Breast epithelium (tissue), 4 donors: ENCODE measurements at places on chromosomes 12 and 14.

DNA sequence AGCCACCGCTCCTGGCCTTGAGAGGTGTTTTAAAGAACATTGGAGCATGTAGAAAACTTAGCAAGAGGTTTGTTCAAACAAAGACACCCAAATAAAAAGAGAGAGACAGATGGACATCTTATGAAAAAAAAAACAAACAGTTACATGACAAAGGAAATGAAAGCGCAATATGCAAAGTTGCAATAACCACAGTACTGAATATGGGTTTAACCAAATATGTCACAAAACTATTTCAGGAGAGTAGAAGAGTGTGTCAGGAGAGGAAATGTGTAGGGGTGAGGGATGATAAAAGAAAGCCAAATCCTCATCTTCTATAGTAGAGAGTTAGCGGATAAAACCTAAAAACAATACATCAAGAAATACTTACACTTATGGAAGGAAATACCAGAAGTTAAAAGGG is 98.4 kb downstream of the GTF2A1 start:
- no peak for DNase-seq

DNA sequence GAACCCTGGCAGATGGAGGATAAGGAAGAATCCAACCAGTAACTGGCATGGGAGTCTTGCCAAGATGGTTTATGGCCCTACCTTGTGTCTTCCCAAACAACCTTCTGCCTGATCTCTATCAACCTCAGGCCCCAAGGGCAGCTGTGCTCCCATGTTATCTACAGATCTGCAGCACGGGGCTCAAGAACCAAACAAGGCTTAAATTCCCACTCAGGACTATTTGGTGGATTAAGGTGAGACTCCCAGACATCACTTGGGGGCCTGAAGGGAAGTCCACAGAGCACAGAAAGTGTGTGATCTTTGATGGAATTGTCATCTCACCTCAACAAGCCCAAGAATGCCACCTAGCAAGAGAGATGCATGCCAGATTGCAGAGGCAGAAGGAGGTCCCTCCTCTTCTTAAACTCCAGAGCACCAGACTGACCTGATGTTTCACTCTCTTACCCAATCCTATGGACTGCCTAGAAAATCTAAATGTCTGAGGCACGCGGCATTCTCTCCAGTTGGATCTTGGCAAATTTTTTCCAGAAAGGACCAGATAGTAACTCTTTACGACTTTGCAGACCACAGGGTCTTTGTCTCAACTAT is 759.5 kb upstream of the TBX3 start:
- no peak for DNase-seq

DNA sequence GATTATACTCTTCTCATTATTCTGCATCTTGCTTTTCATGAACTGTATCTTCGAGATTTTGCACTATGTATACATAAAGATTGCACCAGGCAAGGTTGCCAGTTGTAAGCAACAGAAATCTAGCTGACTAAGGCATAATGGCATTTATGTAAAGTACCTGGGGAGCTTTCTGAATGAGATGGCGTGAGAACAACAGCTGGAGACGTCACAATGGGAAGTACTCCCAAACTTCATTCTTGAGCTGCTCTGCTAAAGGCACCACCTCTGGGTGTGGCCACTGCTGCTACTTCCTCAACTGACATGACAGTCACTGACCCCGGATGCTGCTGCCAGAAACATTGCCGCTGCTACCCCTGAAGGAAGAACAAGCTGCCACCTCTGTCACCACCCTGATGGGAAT is 220.7 kb downstream of the NOVA1 start:
- DNase-seq, result no peak

- no peak for DNase-seq
Measured at GRCh38 chr12:132178316-132178715, 34.1 kb downstream of the NOC4L start.

- no peak for DNase-seq
Measured at GRCh38 chr14:23062002-23062401, 4.7 kb upstream of the CDH24 start.

GRCh38 chr14:103185051-103186029 is 62.1 kb downstream of the TNFAIP2 start:
- no peak for DNase-seq

DNA sequence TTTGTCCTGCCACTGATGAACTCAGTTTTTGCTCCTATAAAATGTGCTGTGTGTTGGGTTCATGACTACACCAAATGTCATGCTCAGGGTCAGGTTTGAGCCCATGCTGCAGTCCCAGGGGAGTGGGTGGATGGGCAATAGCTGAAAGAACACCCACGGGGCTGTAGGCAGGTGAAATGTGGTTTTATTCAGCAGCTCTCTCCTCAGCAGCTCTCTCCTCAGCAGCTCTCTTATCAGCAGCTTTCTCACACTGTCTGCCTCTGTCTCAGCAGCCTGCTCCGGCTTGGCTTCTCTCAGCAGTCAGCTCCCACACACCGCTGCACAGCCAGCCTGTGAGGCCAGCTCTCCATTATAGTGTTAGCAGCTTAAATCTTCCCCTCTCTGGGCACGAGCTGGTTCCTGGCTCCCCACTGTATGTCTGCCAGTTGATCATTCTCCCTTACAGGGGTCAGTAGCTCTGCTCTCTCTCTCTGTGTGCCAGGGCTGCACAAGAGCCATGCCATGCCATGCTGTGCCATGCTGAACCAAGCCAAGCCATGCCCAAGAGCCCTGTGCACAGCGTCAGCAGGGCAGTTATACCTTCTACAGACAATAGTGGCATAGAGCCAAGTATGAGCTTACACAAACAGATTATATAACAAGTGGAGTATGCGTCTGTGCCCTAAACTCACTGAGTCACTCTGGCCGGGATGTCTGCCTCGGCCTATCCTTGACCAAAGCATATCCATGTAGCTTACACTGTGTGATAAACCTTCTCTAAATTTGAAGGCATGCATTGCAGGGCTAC is 303.3 kb upstream of the TMPO start:
- no peak for DNase-seq

DNA sequence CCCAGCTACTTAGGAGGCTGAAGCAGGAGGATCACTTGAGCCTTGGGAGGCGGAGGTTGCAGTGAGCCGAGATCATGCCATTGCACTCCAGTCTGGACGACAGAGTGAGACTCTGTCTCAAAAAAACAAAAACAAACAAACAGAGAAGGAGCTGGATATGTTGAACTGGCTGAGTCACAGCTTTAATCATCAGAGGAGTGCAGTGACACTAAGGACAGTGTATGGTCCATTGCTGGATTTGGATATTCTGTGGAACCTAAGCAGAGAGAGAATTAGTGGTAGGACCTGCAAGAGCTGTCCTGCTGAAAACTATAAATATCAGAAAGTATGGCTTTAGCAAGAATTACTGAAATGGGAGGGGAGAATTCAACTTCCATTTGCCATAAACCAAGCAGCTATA is 163.0 kb upstream of the PELI2 start:
- DNase-seq, result no peak

GRCh38 chr12:2737656-2738241 is 57.0 kb upstream of the FKBP4 start:
- DNase-seq, result no peak

- no peak for DNase-seq
Measured at GRCh38 chr12:47053961-47054360, 25.5 kb upstream of the PCED1B start.

DNA sequence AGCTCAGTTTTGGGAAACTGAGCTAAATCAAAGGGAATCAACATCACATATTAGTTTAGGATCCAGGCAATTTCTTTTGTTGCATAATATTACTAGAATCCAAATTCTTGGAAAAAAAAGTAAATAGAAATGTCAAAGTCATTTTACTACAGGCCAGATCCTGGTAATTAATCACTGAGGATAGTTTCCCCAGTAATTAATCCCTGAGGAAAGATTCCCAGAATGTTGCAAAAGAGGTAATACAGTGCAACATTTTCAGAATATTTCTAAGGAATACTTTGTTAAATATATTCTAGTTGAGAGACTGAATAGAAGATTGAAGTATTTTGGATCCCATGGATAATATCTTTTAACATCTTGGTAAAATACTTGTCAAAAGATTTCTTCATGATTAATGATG is 207.0 kb upstream of the GARIN2 start:
- DNase-seq, result no peak

- no peak for DNase-seq
Measured at GRCh38 chr14:23910101-23910875, 43.3 kb upstream of the DHRS4 start.

DNA sequence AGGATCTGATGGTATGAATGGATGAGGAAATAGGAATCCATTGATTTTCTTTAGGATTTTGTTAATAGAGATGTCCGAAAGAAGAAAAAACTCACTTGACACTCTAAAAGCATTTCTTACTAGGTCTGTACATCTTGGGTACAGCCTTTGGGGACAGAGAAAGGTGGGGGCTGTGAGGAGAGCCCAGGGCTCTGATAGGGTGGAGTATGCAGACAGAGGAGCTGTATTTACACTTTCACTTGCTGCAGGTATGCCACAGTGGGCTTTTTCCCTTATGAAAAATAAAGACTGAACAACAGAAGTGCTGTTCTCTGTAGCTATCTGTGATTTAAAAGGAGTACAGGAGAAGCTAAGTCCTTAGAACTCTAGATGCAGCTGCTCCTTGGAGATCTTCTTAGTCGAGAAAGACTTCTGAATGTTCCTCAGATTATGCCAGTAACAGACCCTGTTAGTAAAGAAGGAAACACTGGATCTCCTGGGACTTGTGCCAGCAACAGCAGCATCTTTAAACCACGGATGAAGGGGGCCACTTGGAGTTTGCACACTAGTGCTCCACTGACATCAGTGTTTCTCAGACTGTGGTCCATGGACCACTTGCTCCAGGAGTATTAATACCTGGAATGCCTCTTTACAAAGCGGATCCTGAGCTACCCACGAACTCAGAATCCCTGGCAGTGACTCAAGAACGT is 19.4 kb upstream of the RTRAF start:
- no peak for DNase-seq

GRCh38 chr12:40104461-40105264 is 1.2 kb downstream of the SLC2A13 start:
- DNase-seq, result peak; percentile 51

DNA sequence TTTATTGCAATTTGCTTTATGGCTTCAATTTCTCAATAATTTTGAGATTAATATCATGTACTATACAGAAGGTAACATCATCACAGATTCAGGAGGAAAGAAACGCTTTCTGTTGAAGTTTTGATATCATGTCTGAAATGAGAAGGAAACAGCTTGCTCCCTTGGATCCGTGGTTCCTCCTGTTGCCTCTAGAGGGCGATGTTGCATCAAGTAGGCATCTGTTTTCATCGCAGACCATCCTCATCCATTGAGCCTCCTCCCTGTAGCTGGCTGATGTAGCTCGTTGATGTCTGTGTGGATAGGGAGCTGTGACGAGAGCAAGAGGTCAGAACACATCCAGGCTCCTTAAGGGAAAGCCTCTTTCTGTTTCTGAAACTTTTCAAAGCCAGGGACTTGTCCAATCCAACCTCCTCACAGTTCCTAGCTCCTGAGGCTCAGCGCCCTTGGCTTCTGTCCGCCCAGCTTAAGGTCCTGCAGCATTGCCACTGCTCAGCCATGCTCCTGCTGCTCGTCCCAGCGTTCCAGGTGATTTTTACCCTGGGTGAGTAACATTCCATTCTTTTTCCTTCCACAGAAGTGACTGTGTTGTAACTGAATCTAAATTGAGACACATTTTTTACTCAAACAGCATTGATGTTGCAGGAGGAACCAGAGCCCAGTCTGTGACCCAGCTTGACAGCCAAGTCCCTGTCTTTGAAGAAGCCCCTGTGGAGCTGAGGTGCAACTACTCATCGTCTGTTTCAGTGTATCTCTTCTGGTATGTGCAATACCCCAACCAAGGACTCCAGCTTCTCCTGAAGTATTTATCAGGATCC is 304.8 kb upstream of the OR4E1 start:
- no peak for DNase-seq

GRCh38 chr12:66862356-66862985 is 183.6 kb upstream of the GRIP1 start:
- no peak for DNase-seq

- DNase-seq, result no peak
Measured at GRCh38 chr14:52917735-52918134, 33.1 kb downstream of the FERMT2 start.

GRCh38 chr14:91173904-91174303 is 60.0 kb downstream of the DGLUCY start:
- no peak for DNase-seq

DNA sequence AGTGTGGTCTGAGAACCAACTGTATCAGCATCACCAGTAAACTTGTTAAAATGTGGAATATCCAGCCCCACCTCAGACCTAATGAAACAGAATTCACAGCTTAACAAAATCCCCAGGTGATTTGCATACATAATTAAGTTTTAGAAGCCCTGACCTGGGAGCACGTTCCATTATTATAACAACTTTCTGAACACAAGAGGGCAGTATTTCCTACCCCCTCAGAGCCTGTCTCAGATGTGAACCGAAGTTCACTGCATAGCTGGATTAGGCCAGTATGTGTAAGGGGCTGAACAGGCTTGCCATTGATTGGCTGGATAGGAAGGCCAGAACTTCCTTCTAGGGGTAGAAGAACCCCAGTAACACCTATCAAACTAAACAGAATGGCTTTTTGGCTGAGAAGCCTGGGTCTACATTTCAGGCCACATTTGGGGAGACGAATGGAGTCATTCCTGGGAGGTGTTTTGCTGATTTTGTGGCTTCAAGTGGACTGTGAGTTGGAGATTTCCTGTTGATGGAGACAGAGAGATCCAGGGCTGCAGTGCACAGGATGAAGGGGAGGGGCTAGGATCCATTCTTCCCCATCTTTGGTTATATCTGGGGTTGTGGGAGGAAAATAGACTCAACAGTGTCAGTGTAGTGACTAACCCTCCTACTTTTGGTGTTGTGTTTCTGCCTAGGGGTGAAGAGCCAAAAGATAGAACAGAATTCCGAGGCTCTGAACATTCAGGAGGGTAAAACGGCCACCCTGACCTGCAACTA is 94.7 kb upstream of the OR4E1 start:
- no peak for DNase-seq

GRCh38 chr12:94536040-94536965 is 76.6 kb upstream of the CEP83 start:
- no peak for DNase-seq

- no peak for DNase-seq
Measured at GRCh38 chr14:44783901-44784300, 177.8 kb downstream of the KLHL28 start.

GRCh38 chr14:102918438-102918837 is 4.0 kb upstream of the AMN start:
- no peak for DNase-seq

- DNase-seq, result no peak
Measured at GRCh38 chr12:121086781-121087295, 45.8 kb upstream of the P2RX7 start.

GRCh38 chr12:74816398-74817175 is 279.0 kb downstream of the ATXN7L3B start:
- no peak for DNase-seq

DNA sequence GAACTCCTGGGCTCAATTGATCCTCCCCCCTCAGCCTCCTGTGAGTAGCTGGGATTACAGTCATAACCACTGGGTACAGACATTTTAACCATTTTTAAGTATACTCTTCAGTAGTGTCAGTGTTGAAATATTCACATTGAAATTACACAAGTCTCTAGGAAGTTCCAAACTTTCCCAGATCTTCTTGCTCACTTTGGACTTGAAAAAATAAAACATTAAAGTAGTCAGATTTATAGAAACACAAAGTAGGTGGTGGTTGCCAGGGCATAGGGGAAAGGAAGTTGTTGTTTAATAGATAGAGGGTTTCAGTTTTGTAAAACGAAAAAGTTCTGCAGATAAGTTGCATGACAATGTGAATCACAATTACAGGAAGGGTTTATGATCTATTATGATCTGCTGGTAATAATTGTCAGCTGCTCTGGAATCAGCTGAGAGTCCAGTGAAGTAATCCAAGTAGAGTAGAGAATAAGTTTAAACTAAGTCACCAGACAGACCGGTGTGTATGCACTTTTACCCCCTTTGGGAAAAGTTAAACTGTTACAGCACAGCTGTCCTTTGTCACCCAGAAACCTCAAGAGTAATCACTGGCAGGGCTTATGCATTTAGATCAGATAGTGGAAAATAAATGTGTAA is 27.4 kb downstream of the PCNX1 start:
- no peak for DNase-seq
